Breast epithelium (tissue), 4 donors: ENCODE measurements at places on chromosomes 16 and 17. TPM values are rescaled to one million over a fixed set of nuclear protein-coding genes. Genes with fewer than 3 reads are reported as not detected.

DNA sequence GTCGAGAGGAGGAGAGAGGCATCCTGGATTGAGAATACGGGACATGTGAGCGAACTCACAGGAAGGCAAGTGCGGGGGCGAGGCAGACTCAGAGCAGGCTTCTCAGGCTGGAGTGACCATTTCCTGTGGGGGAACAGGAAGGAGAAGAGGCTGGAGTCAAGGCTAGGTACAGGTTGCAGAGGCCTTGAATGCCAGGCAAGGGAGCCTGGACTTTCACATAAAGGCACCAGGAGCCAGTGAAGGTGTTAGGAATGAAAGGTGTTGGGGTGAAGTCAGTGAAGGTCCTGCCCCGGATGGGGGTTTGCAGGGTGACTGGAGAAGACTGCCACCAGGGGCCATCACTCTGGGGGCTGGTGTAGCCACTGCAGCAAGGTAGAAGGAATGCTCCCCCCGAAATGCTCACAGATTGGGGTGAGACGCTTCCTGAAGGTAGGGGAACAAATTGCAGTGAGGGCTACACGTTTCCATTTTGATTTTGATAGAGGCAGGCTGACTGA lies 5.3 kb upstream of the GPRC5C start:
- peak overlapping the region; percentile 79 for H3K27ac ChIP-seq
- no peak overlapping the region for H3K4me3 ChIP-seq
- no peaks in the 10 kb centered on the region for H3K36me3 ChIP-seq
- DNase-seq, result no peak

DNA sequence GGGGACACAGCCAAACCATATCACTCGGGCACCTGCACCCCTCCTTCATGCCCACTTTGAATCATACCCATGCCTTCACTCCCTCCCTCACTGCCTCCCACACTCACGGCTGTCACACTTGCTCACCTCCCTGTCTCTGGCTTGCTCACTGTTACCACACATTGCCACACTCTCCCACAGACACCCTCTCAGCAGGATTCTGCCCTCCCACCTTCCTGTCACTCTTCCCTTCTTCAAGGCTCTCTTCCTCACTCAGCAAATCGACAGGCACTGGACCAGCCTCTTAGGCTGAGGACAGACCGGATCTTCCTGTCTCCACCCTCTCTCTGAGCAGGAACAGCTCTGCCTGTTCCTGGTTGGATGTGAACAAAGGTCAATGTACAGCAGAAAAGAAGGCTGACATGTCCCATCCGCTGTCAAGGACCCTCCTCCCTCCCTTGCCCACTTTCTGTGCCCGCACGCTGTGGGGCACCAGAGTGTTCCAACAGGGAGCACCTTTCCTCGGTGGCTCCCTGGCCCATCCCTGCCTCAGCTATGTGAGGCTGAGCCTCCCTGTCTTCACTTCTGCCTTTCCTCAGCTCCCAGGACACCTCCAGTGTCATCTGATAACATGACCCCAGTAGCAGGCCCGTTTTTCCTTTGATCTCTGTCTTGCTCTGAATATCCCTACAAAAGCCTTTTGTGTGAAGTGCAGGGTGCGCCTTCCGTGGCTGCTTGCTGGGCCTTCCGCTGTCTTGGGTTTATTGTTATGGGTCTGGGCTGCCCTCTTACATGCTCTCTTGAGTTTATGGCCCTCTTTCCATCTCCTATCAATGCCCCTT lies 47.0 kb downstream of the CCDC182 start:
- no peaks in the 10 kb centered on the region for H3K36me3 ChIP-seq
- no peak for DNase-seq
- H3K27ac ChIP-seq, result no peak overlapping the region
- H3K27me3 ChIP-seq, result no peaks in the 10 kb centered on the region
- no peaks in the 10 kb centered on the region for H3K4me1 ChIP-seq

- H3K27me3 ChIP-seq, result no peaks in the 10 kb centered on the region
- H3K4me3 ChIP-seq, result no peak overlapping the region
- no peak for DNase-seq
- no peak overlapping the region for H3K27ac ChIP-seq
Observed at GRCh38 chr17:80687839-80688238, 143.2 kb downstream of the RPTOR start.

DNA sequence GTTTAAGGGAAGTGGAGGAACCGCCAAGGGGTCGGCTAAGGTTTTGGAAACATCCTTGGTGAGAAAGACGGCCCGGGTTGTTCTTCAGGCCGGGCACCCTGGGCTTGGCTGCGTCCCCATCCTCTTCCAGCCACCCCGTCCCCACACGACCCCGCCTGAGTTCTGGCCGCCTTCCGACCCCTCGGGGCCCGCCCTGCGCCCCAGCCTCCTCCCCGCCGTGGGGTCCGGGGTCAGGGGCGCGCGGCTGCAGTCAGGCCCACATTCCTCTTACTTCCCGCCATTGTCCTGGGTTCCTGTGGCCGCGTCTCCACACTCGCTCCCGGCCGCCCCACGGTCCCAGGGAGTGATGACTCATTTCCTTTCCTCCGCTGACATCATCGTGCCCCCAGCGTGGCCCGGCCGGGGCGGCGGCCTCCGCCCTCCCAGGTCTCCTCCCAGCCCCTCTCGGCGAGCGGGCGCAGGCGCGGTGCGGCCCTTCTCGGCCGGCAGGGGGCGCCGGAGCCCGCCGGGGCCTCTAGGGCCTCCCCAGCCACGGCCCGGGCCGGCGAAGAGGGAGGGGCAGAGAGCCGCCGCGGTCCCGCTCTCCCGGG lies 59.6 kb downstream of the WSB1 start:
- no peaks in the 10 kb centered on the region for H3K4me1 ChIP-seq
- H3K36me3 ChIP-seq, result no peaks in the 10 kb centered on the region
- DNase-seq, result peak; percentile 89
- peak overlapping the region; percentile 61 for H3K4me3 ChIP-seq
- H3K27ac ChIP-seq, result peak overlapping the region; percentile 96

DNA sequence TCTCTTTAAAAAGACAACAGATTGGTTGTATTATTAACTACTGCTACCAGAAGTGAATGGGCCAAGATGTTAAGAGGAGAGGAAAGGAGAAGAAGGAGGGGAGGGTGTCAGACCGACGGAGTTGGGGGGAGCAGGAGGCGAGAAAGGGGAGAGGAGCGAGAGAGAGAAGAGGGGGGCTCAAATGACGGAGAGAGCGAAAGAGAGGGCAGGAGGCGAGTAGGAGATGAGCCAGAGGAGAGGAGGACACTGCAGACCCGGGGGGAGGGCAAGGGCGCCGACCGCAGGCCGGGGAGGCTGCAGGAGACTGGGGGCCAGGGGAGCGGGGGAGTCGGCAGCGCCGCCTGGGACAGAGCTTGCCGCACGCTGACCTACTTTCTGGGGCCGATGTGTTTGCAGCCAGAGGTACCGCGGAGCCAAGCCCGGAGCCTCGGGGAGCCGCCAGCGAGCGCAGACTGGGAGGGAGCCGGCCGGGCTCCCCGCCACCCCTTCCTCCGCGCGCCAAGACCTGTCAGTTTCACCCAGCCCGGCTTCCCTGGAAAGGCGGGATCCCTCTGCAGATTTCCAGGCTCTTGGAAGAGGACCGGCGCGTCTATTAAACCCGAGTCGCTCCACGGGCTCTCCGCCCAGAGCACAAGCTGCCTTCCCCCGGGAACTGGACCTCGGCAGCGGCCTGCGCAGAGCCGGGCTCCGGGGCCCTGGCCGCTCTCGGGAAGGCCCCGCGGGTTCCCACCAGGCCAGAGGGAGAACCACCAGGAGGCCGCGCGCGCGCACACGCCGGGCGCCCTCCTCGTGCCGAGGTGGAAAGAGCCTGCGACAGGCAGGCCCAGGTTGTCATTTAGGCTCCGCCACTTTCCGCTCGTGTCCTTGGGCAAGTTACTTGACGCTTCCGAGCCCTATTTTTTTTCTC lies 74.6 kb downstream of the CMC2 start:
- peak overlapping the region; percentile 69 for H3K27ac ChIP-seq
- H3K4me1 ChIP-seq, result no peaks in the 10 kb centered on the region
- no peaks in the 10 kb centered on the region for H3K36me3 ChIP-seq
- H3K4me3 ChIP-seq, result peak overlapping the region; percentile 54
- no peaks in the 10 kb centered on the region for H3K27me3 ChIP-seq

DNA sequence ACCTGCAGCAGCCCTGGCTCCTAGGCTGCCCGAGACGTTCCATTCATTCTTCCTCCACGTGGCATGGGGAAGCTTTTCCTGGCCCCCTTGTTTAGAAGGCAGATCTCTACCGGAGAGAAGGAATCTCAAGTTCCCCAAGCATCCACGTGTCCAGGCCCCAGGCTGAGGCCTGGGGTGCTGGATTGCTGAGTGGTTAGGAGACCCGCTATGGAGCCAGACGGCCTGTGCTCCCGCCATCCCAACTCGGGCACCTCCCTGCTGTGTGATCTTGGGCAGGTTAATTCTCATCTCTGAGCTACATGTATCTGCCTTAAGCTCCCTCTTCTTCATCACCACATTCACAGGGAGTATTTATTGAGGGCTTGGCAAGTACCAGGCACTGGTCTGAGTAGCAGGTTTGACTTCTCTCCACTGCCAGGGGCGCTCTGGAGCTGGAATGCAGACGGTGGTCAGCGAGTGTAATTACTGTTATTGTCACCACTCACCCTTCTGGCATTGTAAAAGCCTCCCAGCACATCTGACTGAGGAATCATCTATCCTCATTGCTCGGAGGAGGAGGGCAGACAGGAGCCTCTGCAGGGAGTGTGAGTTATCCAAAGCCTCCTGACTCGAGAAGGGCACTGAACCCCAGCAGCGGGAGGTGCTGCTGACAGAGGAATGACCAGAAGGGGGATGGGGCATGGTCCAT lies 1.1 kb upstream of the ADGRG1 start:
- H3K27ac ChIP-seq, result peak overlapping the region; percentile 79
- H3K27me3 ChIP-seq, result no peaks in the 10 kb centered on the region
- H3K4me3 ChIP-seq, result peak overlapping the region; percentile 61
- no peaks in the 10 kb centered on the region for H3K36me3 ChIP-seq
- H3K4me1 ChIP-seq, result peaks cover 12% of the 10 kb centered on the region
- DNase-seq, result no peak

- no peaks in the 10 kb centered on the region for H3K36me3 ChIP-seq
- H3K4me3 ChIP-seq, result no peak overlapping the region
- no peak for DNase-seq
- H3K27ac ChIP-seq, result no peak overlapping the region
- no peaks in the 10 kb centered on the region for H3K27me3 ChIP-seq
Observed at GRCh38 chr16:69077251-69077650, 28.2 kb upstream of the HAS3 start.

GRCh38 chr16:1069154-1069553 lies 3.4 kb upstream of the SSTR5 start:
- no peak overlapping the region for H3K27ac ChIP-seq
- no peaks in the 10 kb centered on the region for H3K4me1 ChIP-seq
- DNase-seq, result no peak
- H3K27me3 ChIP-seq, result peaks cover 100% of the 10 kb centered on the region

GRCh38 chr16:55506708-55507107 lies 2.2 kb upstream of the LPCAT2 start:
- H3K27me3 ChIP-seq, result no peaks in the 10 kb centered on the region
- DNase-seq, result no peak
- H3K4me1 ChIP-seq, result peaks cover 9% of the 10 kb centered on the region
- H3K27ac ChIP-seq, result no peak overlapping the region
- no peaks in the 10 kb centered on the region for H3K36me3 ChIP-seq
- H3K4me3 ChIP-seq, result no peak overlapping the region

DNA sequence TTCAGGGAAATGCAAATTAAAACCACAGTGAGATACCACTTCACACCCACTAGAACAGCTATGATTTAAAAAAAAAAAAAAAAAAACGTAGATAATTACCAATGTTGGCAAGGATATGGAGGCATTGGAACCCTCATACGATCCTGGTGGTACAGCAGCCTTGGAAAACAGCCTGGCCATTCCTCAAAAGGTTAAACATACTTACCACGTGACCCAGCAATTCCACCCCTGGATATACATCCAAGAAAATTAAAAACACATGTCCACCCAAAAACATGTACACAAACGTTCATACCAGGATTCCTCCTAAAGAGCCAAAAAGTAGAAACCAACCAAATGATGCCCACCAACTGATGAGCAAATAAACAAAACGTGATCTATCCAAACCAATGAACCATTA lies 68.1 kb downstream of the GAS7 start:
- H3K4me1 ChIP-seq, result no peaks in the 10 kb centered on the region
- DNase-seq, result no peak
- no peak overlapping the region for H3K27ac ChIP-seq
- H3K4me3 ChIP-seq, result no peak overlapping the region
- no peaks in the 10 kb centered on the region for H3K36me3 ChIP-seq

DNA sequence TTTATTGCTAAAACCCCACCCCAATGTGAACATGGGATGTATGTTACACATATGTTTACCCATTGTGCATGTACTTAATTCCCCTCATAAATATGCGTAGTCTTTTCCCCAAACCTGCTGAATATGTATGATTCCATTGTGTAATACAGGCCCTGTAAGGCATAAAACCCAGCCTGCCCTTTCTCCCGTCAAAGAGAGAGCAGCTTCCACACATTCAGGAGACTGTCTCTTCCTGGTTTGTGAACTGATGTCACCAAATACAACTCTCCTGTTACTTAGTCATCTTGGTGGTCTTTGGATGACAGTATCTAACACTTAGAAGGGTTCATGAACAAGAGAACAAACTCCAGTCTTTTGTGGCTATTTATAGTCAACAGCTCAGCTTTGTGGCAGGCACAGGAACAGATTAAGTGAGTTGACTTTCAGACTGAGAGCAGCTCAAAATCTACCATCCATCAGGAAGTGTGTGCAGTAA lies 24.7 kb upstream of the TMC7 start:
- H3K36me3 ChIP-seq, result no peaks in the 10 kb centered on the region
- no peaks in the 10 kb centered on the region for H3K4me1 ChIP-seq
- DNase-seq, result no peak

GRCh38 chr17:68660302-68660701 lies 59.1 kb upstream of the FAM20A start:
- H3K4me3 ChIP-seq, result no peak overlapping the region
- H3K4me1 ChIP-seq, result no peaks in the 10 kb centered on the region
- H3K27ac ChIP-seq, result no peak overlapping the region
- DNase-seq, result no peak

DNA sequence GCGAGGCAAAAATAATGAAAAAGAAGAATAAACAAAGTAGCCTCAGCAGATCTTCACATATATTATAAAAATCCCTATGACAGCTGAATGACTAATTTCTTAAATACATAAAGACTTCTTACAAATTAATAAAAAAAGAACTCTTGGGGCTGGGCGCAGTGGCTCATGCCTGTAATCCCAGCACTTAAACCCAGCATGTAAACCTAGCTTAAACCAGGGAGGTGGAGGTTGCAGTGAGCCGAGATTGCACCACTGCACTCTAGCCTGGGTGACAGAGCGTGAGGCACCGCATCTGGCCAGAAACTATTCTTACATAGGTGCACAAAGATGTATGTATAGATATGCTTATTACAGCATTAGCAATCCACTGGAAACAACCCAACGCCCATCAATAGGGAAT lies 27.7 kb downstream of the C17orf100 start:
- no peaks in the 10 kb centered on the region for H3K4me1 ChIP-seq
- no peaks in the 10 kb centered on the region for H3K36me3 ChIP-seq
- no peak for DNase-seq

GRCh38 chr16:57256601-57257395 lies 11.7 kb downstream of the ARL2BP start:
- no peaks in the 10 kb centered on the region for H3K36me3 ChIP-seq
- no peak overlapping the region for H3K27ac ChIP-seq
- no peak overlapping the region for H3K4me3 ChIP-seq
- no peak for DNase-seq

Gene TTYH2
- 5.9 TPM for total RNA-seq

Gene CRYBA1
- not detected for total RNA-seq

Gene RPH3AL
- 15.7 TPM for total RNA-seq

Gene C17orf100
- total RNA-seq, result 0.16 TPM

Gene CA7
- total RNA-seq, result 1.3 TPM

Gene USH1G
- total RNA-seq, result not detected

Gene CDH11
- total RNA-seq, result 70.0 TPM

Gene CRYM
- total RNA-seq, result 2.6 TPM
